ENCODE measurements at places on chromosomes 12 and 14.

GRCh38 chr14:99127651-99128167 lies 144.3 kb downstream of the BCL11B start:
- peak; percentile 95 for DNase-seq

- peak; percentile 47 for DNase-seq
Measured at GRCh38 chr12:129772501-129773493, 131.0 kb downstream of the TMEM132D start.

DNA sequence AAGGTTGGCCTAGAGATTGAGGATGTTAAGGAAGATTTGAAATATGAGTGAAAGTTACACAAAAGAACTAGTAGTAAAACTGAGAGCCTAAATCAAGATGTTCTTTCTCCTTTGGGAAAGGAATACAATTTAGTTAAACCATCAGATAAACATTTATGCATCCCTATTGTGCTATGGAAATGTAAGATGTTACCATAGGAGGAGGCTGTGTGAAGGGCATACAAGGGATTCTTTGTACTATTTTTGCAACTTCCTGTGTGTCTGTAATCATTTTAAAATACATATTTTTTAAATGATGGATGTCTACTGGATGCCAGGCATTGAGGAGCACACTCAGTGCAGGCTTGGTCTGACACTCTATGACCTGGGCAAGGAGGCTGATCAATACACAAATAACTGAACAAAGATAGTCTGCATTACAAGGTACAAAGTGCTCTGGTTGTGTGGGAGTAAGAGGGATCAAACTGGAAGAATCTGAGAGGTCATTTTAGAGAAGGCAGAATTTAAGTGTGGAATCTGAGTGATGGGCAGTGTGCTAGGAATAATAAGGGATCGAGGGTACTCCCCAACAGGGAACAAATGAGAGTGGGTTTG lies 5.8 kb upstream of the CHPT1 start:
- DNase-seq, result no peak

DNA sequence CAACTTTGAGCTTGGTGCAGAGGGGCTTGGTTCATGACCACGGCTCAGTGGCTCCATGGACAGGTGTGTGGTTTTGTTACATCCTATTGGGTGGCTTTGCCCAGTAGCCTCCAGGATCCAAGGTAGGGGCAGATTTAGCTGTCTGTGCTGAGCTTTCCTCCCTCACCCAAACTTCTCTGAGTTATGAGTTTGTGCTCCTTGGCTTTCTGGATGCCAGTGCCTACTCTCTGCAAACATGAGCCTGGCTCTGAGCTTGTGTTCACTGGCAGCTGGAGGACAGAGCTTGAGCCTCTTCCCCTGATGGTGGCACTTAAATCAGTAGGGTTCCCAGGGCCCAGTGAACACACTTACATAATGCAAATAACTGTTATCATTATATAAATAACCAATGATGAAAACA lies 45.3 kb upstream of the HECTD1 start:
- no peak for DNase-seq

DNA sequence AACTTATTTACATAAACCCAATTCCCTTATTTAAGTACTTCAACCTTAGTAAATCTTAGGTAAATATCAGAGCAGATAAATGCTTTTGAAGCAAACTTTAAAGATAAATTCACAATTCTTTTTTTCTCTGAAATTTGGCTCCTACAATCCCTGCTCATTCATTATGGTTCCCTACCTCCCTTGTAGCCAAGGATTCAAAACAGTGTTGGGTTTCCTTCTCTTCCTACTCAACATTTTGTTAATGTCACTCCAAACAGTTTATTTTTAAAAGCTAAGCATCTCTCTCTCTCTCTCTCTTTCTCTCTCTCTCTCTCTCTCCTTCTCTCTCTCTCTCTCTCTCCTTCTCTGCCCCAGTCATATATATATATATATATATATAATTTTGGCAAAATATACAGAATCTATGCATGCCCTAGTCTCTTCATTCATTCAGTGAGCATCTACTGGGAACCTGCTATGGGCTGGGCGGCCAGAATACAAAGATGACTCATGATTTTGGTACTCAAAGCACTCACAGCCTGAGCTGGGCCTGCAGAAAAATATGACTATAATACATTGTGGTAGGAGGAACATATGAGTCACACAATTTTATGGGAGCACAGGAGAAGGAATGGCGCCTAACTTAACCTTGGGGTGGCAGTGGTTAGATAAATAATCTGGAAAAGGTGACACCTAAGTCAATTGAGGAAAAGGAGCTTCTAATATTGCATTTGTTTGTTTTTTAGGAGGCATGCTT lies 123.7 kb upstream of the DHRS4 start:
- peak; percentile 90 for DNase-seq

DNA sequence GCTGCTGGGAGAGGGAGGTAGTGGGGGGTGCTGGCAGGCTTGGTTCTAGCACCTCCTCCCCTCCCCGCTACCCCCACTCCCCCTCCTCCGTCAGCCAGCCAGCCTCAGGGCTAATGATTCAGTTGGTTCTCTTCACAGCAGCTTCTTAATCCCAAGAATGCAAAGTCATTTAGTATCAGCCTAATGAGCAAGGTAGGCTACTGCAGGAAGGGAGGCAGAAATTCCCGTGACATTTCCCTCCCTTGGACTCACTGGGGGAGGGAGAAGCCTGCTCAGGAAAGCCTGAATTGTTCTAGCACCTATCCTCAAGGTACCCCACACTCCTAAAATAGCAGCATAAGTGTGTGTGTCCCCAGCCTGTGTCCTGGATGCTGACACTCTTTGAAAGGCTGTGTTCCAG lies 29.8 kb downstream of the ITPK1 start:
- DNase-seq, result peak; percentile 57

DNA sequence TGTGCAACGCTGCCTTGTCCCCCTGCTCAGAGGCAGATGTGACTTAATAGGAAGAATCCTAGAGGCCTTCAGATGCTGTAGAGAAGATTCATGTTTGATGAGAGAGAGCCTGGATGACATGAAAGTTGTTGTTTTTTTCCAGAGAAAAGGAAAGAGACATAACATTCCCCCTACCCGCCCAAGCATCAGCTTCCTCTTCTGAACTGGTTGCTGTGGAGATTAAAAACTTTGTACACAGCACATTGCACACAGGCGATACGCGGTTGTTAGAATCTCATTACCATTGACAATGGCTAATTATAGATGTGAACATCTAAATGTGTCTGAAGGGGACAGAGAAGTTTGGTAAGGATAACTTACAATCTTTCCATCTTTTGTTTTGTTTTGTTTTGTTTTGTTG lies 13.6 kb upstream of the ETFBKMT start:
- no peak for DNase-seq

DNA sequence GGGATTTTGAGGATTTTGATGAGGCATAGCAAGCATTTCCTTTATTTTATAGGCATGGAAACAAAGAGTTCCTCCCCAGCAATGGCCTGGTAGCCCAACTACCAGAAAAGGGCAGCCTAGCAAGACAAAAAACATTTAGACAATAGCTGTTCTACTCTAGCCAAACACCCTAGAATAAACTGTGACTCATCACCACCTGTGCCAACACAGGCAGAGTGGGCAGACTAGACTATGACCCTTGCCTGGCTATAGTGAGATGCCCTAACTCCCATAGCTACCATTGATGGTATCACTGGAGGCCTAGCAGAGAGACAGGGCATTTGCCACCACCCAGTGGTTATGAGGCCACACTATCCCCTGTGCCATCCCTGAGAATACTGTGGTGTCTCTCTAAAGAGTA lies 15.5 kb upstream of the CCER1 start:
- peak; percentile 34 for DNase-seq

- DNase-seq, result peak; percentile 57
Measured at GRCh38 chr12:131454418-131455217, 256.3 kb upstream of the SFSWAP start.

DNA sequence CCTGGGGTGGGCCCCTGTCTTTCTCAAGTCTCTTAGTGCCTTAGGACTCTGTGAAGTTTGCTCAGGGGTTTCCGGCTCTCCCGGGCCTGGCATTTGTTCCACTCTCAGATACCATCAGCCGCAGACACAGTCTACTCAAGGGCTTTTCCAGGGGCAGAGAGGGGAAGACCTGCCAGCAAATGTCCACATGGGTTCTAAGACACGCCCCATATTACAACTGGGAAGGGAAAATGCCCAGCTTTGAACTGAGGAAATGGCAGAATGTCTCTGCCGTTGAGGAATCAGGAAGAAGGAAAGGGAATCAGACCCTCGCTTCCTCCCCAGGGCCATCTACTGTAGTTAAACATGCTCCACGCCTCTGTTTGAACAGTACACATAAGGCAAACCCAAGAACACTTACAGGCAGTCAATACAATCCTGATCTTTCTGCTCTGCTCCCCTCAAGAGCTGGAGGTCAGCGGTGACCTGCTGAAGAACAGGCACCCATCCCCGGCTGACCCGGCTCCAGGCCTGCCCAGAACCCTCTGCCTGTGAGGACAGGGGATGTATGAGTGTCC lies 7.9 kb downstream of the CCDC85C start:
- DNase-seq, result no peak

GRCh38 chr14:20905676-20906075 lies 14.5 kb downstream of the RNASE3 start:
- no peak for DNase-seq

DNA sequence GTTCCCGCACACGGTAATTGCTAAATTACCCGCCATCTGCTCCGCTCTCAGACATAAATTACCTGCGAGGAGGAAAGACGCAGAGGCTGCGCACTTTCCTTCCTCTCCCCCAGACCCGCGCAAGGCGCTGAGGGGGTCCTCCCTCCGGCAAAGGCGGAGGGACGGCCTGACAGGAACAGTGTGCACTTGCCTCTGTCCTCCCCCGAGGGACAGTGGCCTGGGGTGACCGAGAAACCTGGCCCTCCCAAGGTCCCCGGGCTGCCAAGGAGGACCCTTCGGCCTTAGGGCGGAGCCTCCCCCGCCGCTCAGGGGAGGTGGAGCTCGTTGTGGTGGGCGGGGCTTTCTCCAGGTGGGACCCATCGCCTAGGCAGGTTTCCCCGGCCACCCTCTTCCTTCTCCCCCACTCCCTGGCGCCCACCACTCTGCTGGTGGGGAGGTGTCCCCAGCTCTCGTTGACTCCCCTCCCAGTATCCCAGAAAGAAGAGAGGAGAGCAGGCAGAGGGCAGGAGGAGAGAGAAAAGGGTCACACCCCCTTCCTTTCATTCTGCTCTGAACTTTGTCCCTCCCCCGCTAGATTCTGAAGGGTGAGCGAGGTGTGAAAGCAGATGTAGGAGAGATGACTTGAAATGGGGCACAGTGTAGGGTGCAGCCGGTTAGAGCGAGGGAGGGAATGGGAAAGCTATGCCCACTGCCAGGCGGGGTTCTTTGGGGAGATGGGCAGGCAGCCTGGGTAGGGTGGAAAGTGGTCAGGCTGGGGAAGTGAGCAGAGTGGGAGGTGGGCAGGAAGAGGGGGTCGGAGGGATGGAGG lies 11.4 kb upstream of the CALCOCO1 start:
- DNase-seq, result no peak

DNA sequence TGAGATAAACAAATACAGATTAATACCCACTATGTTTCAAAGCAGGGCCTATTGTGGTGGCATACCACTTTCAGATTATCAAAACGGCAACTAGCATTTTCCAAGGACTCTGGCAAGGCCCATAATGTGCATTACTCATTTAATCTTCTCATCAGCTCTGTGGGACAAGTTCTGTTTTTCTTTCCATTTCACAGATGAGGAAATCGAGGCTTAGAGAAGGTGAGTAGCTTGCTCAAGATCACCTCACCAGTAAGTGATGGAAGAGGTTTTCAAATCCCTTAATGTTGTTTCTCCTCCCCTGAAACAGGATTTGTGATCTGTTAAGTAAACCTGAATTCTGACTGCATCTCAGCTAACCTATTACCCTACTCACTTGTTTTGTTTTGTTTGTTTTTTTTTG lies 3.9 kb upstream of the PYGL start:
- DNase-seq, result no peak

DNA sequence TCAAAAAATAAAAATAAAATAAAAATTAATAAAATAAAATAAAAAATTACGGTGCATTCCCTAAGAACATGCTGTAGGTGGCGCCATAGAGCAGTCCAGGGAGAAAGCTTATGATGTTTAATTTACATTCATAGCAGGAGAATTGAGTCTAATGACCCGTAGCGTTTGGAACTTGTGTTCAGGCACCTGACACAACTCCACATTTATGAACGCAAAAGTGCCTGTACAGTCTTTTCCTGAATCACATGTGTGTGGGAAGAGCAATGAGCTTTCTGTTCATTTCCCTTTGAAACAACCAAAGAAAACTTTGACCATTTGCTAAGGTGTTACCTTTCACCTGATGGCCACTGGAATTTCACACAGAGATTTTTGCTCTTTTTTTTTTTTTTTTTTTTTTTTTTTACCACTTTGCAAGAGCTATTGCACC lies 60.6 kb upstream of the KCNA1 start:
- peak; percentile 38 for DNase-seq

DNA sequence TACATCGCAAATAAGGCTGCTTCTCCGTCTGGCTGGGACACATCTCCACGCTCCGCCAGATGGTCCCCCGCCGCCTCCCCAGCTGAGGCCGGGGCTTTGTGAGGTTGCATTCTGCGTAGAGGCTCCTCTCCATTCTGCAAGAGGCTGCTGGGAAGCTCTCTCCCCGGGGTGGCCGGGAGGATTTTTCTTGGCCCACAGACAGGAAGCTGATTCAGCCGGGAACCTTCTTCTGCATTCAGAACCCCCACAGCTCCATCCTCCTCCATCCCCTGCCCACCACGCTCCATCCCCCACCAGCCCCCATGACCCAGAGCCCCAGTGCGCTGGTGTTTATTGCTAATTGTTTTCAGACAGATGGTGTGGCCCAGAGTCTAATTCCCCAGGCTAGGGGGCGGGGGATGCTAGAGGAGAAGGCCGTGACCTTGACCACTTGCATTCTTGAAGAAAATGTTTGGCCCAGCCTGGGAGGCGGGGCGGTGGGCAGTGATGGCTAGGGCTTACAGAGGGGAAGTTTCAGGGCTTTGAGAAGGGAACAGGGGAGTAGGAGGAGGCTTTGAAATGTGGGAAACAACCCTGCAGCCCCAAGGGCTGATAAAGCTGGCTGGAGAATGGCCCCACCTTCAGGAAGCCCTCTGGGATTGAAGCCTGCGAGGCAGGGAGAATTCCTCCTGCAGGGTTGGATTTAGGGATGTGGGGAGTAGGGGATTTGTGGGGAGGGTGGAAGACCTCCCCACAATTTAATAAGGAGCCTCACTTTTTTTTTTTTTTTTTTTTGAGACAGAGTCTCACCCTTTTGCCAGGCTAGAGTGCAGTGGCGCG lies 88.5 kb upstream of the NCOR2 start:
- peak; percentile 64 for DNase-seq

GRCh38 chr12:14400599-14400998 lies 35.1 kb downstream of the ATF7IP start:
- DNase-seq, result no peak

DNA sequence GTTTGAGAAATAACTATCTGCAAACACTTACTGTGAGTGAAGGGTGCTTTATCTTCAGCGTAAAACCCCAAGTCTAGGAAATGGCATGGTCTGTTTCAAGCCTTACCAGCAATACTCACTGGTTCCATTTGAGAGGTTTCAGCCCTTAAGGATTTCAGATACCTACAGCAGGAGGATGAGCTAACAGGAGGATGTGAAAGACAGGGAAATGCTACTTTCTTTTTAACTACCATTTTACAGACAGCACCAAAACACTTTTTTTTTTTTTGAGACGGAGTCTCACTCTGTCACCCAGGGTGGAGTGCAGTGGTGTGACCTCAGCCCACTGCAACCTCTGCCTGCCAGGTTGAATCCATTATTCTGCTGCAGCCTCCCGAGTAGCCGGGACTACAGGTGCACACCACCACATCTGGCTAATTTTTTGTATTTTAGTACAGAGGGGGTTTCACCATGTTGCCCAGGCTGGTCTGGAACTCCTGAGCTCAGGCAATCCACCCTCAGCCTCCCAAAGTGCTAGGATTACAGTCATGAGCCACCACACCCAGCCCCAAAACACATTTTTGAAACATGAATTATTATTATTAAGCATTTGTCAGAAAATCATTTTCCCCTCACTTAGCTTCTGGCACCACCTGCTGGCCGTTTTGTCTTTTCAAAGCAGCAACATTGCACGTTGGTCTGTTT lies 4.6 kb downstream of the MTRFR start:
- DNase-seq, result peak; percentile 76

Data from MCF 10A (cell line).